NT2/D1 (cell line): ENCODE measurements at places on chromosomes 1 and 21.

GRCh38 chr1:114173680-114174079 lies 20.0 kb upstream of the SYT6 start:
- DNase-seq = no peak

DNA sequence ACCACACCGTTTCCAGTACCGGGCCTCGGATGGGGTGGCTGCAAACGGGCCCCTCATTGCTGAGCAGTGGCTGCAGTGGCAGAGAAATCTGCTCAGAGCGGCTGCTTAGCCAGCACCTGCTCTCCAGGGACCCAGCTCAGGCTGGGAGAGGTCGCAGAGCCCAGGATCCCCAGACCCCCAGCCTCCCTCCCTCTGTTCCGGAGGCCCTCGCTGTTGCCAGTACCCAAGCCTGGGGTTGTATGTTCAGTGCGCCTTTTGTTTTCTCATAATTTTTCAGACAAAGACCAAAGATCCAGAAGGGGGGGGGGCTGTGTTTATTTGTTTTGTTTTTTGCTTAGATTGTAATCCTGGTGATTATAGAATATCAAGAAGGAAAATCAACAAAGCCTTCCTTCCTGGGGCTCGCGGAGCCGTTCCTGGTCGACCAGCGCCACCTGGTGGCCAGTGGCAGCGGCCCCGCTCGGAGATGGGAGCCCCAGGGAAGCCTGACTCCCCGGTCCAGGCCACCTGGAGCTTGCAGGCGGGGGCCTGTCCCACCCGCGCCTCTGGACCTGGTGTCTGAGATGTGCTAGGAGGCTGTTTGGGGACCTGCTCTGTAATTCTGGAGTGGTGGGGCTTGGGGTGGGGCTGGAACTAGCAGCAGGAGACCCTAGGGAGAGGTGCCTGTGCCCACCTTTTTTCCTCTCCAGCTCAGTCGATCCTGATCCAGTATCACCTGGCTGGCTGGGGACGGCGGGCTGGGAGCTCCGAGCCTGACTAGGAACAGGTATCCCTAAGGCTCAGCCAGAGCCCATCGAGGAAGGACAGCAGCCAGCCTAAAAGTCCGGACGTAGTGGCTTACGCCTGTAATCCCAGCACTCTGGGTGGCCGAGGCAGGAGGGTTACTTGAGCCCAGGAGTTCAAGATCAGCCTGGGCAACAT lies 123.9 kb upstream of the VAMP3 start:
- no peak for DNase-seq

DNA sequence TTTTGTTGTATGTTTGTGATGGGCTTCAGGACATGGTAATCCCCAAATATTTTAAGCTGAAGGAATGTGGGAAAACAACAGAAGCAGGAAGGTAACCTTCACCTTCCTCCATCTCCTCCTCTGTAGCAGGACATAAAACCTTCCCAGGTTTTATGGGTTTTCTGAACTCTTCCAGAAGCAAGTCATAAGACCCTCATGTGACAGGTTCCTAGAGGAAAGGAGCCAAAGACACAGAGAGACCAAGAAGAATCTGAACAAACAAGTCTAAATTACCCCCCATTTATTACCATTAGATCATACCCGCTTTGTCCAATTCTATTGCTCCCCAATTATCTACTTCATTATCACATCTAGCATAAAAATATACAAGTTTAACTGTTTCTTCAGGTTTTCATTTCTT lies 28.8 kb downstream of the SCMH1 start:
- DNase-seq = no peak

- no peak for DNase-seq
These were observed 475 bp upstream of the TDRD10 start for GRCh38 chr1:154501423-154502065.

DNA sequence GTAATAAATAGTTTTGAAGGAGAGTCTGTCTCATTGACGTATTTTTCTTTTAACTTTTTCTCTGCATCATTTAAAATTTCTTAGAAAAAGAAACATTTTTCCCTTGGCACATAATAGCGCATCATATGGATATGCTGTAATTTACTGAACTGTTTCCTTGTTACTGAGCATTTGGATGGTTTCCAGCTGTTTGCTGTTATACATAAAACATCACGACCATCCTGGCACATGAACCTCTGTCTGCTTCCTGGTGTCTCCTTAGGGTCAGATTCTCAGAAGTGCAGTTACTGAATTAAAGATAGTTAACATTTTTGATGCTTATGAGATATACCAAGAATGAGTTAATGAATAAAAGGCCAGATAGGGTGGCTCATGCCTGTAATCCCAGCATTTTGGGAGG lies 67.2 kb downstream of the BACE2 start:
- no peak for DNase-seq

DNA sequence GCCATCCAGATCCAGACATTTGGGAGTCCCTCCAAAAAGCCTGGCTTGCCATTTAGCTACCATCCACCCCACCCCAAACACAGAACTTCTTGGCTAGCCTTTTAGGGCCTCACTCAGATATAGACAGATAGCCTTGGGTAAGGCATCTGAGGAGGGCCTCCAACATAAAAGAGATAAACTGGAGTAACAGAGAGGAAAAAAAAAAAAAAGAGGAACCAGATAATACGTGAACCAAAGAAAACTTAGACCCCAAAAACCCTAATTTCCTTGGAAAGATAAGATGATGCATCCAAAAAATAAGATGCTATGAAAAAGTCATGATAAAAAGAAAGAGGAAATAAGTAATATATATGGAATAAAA lies 19.8 kb upstream of the LSS start:
- no peak for DNase-seq

DNA sequence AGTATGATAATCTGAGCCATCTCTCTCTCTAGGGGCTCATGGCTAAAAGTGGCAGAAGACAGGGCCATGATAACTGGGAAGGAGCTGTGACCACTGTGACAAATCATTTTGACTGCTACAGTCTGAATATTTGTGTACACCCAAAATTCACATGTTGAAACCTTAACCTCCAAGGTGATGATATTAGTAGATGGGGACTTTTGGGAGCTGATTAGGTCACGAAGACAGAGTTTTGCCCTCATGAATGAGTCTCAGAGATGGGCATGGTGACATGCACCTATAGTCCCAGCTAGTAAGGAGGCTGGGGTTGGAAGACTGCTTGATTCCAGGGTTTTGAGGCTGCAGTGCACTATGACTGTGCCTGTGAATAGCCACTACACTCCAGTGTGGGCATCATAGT lies 174.9 kb downstream of the PLD5 start:
- DNase-seq = no peak

DNA sequence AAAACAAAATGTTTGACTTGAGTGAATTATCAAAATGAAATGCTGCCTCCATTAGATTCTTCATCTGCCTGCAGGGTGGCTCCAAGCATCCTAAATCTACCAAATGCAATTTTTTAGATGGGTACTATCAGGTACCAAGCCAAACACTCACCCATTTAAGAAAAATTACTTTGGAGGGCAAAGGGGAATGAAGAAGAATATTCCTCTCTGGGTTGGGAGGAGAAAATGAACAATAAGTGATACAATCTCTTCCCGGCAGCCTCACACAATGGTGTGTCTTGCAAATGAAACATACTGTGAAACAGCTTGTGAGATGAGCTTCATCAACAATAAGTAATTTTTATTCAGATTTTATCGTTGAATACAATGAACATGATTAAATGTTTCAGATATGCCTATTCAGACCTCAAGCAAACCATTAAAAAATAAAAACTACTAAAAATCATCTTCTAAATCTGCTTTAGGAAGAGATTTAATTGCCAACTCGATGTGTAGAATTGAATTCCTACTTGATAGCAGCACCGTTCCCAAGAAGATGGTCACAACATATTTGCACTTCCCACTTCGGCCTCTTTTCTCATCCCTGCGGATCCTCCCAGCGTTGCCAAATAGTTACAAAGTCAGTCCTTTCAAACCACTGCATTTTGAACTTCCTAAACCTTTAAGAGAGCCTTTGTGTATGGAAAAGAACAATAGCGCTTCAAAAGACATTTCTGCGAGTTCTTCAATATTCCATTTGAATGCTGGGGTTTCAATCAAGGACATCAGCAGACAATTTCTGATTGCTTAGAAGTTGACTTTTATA lies 2.7 kb downstream of the DAB1 start:
- DNase-seq = no peak

GRCh38 chr1:184770181-184770979 lies 15.7 kb upstream of the EDEM3 start:
- no peak for DNase-seq

GRCh38 chr1:15720861-15721260 lies 15.2 kb upstream of the SLC25A34 start:
- DNase-seq = no peak

GRCh38 chr21:46137908-46138307 lies 17.5 kb downstream of the FTCD start:
- no peak for DNase-seq

GRCh38 chr1:21149430-21149854 lies 27.3 kb downstream of the EIF4G3 start:
- DNase-seq = no peak

DNA sequence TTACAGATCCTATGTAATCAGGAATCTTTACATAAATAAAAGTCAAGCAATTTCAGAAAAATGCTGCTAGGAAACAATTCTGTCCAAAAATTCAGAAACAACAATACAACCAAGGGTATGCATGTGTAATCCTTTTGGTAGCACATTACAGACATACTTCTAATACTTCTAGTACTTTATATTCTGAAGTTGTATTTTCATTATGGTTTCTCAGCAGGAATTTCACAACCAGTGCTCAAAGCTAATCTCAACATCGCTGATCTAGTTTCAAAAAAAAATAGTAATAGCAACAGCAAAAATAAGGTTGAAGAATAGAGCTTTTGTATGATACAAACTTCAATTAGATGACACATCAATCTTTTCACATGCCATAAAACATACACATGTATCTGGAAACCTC lies 545.2 kb downstream of the LTN1 start:
- no peak for DNase-seq

DNA sequence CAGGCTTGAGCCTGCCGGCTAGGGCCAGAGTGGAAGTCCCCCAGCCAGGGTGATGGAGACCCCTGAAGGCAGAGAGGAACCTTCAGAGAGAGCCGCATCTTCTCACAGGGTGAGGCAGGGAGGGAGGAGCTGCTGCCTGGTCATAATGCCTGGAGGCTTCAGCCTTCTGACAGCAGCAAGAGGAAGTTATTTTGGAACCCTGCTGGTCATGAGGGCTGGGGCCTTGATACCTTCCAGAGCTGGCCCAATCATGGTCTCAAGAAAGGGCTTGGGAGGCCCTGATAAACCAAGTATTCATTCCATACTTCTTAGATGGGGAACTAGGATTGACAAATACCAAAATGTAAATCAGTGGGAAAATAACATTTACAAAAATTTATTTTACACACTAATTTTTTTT lies 26.6 kb upstream of the MPZL1 start:
- no peak for DNase-seq

DNA sequence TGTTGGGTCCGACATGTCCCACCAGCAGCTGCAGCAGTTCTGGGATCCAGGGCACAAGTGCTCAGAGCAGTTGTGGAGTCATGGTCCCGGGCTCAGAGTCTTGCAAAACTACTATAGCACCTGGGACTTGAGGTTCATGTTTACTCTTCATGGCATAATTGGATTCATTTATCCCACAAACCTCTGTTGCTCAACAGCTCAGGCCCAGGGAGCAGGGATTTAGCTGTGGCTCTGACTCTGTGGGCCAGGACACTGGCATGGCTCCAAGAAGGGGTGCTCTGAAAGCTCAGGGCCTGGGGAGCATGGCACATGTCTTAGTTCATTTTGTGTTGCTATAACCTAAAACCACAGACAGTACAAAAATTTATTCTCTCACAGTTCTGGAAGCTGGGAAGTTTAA lies 626.7 kb upstream of the ADGRL2 start:
- no peak for DNase-seq
